Mesenchymal stem cell (in vitro differentiated cells and primary cell): ENCODE measurements at places on chromosomes 7 and 10.

DNA sequence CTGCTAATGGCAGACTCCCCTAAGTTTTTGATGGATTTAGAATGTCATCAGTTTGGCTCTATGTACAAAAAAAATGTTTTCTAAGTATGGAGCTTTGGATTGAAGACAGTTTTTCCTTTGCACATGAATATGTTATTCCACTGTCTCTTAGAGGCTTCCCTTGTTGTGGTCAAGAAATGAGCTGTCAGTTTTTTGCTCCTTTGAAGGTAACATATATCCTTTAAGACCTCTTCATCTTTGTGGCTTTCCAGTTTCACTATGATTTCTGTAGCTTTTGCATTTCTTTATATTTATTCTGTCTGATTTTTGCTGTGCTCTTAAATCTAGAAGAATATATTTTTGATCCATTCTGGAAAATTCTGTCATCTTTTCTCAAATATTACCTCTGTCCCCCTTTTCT, 15.8 kb upstream of the ODAD2 start:
- DNase-seq: no peak

- no peak for DNase-seq
Measured at GRCh38 chr10:106167946-106168345, 996.6 kb downstream of the SORCS1 start.

GRCh38 chr10:5581670-5582566, 57.2 kb downstream of the CALML3 start:
- DNase-seq: no peak

GRCh38 chr7:139753081-139753692, 24.6 kb downstream of the HIPK2 start:
- no peak for DNase-seq

DNA sequence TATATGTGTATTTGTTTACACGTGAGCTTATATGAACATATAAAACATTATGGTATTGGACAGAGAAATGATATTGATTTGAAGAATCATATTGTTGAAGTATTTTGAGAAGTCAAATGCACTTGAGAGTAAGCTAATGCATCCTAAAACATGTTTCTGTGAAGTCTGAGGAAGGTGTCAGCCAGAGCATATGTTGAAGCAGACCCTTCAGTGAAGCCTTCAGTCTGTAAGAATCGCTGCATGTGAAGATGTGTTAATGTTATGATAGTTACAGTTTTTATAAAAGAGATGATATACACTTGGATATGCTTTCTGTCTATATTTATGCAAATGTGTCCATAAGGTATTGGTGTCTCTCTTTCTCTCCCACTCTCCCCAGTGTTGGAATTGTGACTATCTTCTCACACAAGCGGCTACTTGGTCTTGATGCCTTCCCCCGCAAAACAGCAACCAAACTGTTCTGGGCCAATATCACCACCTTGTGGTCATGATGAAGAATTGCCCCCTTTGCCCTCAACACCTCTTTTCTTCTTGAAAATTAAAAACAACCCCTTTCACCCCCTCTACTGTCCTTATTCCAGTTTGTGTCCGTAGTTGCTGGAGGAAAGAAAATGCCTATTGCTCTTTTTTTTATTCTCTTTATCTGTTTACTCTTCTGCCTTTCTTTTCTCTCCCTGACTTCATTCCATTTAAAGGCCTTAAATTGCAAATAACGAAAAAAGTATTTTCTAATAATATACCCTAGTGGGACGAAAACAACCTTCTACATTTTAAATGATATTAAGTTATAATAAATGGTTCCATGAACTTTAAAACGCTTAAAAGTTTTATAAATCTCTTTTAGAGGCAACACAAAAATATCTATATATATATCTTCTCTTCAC, 64.9 kb downstream of the IKZF1 start:
- DNase-seq: peak; percentile 15

DNA sequence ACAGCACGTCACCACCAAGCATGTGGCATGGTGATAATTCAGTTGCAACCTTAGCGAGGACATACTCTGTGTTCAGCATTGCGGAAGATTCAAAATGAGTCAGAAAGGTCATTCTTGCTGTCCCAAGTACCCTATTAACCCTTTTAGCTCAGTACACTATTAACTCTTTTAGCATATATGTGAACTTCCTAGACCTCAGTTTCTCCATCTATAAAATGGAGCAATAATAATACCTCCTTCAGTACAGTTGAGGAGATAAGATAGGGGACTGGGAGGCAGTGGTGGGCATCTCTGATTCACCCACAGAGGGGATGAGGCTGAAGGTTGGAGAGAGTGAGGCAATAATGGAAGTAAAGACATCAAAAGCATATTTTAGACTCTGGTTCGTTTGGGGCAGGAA, 67.3 kb downstream of the XRCC2 start:
- DNase-seq: no peak

DNA sequence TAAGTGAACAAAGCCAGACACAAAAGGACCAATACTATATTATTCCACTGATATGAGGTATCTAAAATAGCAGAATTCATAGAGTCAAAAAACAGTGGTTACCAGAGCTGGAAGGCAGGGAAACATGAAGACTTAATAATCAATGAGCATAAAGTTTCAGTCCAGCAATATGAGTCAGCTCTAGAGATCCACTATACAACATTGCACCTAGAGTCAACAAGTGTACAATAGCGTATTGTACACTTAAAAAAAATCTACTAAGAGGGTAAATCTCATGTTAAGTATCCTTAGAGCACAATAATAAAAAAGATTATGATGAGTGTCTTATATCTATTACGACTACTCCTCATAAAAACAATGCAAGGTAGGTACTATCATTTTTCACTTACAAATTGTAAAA, 36.1 kb downstream of the C10orf90 start:
- no peak for DNase-seq

- DNase-seq: no peak
Measured at GRCh38 chr10:33274096-33274785, 60.2 kb downstream of the NRP1 start.

DNA sequence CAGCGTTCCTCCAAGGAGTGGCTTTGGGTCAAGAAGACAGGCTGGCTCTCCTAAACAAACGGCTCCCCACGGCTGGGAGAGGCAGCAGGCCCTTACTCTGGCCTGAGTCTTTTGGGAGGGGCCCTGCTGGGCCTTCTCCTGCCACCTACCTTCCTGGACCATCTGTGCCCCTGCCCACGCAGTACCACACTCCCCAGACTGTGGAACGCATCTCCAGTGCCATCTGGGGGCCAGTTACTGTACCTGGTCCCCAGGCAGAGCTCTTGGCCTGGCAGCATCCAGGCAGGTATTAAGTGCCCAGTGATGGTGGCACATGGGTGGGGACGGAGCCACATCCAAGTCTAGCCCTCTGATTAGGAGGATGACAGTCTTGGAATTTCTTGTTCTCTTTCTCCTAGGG, 14.4 kb downstream of the ALKBH4 start:
- DNase-seq: no peak

GRCh38 chr7:18495412-18496340, at the start of gene HDAC9:
Gene HDAC9, plus strand, starts transcription at chr7:18495749. Its CDS starts 554 bp downstream, at chr7:18496303.
- peak; percentile 64 for DNase-seq

GRCh38 chr10:108180878-108181277, 1016.4 kb upstream of the SORCS1 start:
- DNase-seq: peak; percentile 2

DNA sequence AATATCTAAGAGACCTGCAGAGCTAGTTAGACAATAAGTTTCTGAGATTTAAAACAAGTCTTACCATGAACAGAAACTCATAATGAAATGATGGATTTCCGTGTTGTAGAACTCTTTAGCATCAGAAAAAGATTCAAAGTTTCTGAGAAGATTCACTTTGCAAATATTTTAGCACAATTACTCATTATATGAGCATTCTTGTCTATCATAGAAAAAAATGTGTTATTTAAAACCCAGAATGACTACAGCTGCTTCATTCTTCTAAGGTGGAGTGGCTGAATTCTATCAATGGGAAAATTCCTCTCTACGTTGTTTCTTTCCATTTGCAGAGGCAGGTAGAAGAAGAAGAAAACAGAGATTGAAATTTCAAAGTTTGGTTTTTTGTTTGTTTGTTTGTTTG, 21.0 kb upstream of the RALA start:
- no peak for DNase-seq

- peak; percentile 20 for DNase-seq
Measured at GRCh38 chr10:22219308-22219707, 1.5 kb upstream of the EBLN1 start.

- no peak for DNase-seq
Measured at GRCh38 chr10:102757323-102757722, 13.6 kb downstream of the WBP1L start.

DNA sequence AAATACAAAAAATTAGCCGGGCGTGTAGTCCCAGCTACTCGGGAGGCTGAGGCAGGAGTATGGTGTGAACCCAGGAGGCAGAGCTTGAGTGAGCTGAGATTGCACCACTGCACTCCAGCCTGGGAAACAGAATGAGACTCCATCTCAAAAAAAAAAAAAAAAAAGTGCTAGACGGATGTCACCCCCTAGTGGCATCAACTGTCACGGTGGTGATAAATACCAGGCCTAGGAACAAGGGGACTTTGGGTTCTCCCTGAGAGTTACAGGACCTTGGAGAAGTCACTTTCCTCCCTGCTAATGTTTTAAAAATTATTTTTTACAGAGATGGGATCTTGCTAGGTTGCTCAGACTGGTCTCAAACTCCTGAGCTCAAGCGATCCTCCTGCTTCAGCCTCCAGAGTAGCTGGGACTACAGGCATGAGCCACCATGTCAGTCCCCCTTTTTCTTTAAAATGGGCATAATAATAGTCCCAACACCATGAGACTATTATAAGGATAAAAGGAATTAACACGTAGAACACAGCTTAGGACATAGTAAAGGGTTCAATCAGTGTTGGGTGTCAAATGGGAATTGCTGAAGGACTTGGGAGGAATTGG, 2.6 kb upstream of the TMEM130 start:
- peak; percentile 31 for DNase-seq

DNA sequence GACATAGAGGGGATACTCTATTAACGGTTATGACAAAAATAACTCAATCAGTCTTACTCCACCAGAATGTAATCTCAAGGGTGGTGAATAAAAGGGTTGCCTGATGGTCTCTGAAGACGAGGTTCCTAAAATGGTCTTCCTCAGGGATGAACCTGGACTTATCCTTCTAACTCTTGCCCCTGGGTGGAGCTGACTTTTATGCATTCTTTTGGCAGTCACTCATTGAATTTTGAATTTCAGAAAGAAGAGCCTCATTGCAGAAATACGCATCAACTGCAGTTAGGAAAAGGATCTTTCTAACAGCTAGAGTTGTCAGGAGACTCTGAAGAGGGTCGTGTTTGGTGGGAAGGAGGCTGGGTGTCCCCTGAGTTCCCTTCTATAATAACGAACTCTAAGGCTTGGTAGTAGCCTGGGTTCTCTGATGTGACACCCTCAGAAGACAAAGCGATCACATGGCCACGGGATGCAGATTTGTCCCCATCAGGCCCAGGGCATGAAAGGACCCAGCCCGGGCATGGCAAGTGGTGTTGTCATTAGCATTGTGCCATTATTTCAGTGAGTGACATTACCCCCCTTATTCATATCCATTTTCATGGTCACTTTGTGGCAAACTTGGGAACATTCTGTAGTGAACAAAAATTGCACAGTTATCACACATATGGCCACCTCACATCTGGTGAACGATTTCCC, 58.6 kb upstream of the JCAD start:
- DNase-seq: no peak

DNA sequence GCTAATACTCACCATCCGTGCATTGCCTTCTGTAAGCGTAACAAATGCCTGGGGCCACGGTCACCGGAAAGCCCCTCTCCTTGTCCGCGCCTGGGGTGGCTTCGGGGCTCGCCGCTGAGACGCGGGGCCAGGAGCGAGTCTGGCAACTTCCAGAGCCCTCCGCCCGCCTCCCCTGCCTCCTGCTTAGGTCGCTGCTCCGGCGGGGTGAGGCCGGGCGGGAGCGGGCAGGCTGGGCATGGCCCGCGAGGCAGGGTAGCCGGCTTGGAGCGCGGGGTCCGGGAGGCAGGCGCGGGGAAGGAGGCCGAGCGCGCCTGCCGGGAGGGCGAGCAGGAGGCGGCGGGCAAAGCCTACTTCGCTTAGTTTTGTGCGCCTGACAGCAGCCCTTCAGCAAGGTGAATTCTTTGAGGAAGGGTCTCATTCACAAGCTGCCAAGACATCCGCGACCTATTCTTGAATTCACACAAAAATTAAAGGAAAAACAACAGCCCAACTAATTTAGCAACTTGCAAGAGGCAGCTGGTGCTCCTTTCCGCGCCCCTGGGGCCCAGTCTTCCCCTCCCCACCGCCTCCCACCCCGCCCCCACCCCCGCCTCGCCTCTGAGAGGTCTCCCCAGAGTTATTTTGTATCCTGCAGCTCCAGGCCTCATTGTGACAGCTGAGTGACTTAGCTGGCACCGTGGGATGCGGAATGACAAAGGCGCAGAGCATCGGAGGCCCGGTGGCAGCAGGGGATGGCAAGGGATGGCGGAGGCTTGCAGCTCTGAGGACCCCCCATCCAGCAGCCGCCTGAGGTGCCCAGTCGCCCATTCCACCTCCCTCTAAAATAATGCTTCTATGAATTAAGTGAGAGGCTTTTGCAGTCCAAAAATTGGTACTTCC, 12.8 kb upstream of the KAT6B start:
- DNase-seq: no peak

DNA sequence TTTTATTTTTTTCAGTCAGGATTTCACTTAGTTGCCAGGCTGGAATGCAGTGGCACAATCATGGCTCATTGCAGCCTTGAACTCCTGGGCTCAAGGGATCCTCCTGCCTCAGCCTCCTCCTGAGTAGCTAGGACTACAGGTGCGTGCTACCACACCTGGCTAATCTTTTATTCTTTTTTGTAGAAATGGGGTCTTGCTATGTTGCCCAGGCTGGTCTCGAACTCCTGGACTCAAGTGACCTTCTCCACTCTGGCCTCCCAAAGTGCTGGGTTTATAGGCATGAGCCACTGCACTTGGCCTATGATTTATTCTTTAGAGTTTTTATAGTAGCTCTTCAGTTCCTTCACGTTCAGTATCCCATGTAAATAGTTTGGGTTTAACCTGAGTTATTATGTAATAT, 5.5 kb downstream of the SND1 start:
- no peak for DNase-seq
